ENCODE measurements at places on chromosomes 16 and 17.
A peak's percentile ranks its signal among the peaks of the same experiment; 100 is the strongest.

DNA sequence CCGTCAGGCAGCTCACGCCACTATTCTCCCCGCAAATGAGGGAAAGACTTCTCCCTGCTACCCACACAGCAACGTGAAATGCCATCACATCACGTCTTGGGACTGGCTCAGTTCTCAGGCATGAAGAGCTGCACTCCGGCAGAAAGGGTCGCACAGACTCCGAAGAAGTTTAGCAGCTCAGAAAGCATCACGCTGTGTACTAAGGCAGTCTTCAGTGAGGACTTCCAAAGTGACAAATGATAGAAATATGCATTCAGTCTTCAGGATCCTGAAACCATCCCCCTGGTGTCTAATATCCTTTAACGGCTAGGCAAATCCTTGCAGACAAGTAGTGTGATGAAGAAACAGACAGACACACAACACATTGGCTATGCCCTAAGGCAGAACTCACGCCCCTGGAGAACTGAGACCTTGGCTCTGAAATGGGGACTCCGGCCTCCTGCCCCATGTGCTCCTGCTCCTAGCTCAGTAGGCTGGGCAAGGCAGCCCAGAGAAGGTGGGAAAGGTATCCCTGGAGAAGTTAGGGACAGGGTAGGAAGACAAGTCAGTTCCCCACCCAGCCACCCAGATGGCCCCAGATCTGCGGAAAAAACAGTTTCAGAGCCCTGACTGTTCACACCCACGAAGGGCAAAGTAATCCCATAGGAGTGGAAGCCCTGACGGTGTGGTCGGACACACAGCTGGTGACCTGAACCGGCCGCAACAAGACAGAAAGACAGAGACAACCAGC, 1.6 kb downstream of the XYLT1 start:
- no peak for DNase-seq

GRCh38 chr16:17258848-17259713, 211.7 kb downstream of the XYLT1 start:
- no peak for DNase-seq

- DNase-seq, result no peak
Observed at GRCh38 chr17:57422574-57423164, 166.3 kb downstream of the MSI2 start.

DNA sequence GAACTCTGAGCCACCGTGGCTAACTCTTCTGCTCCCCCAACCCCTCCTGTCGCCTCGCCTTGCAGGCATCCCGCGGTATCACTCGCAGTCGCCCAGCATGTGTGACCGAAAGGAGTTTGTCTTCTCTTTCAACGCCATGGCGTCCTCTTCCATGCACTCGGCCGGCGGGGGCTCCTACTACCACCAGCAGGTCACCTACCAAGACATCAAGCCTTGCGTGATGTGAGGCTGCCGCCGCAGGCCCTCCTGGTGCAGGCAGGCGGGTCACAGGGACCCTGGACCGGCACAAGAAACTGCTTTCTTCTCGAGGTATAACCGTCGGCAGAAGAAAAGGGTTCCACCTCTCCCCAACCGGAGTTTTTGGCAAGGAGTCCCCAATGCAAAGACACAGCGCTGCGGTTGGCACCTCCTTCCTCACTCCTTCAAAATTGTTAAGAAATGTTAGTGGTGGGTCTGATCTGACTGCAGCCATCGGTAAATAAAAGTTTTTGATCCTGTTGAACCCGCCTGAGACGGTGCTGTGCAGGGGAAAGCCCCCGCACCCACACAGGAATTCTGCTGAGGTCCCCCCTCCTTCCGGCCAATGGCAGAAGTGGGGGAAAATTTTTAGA, 2.6 kb downstream of the FOXF1 start:
- no peak for DNase-seq

DNA sequence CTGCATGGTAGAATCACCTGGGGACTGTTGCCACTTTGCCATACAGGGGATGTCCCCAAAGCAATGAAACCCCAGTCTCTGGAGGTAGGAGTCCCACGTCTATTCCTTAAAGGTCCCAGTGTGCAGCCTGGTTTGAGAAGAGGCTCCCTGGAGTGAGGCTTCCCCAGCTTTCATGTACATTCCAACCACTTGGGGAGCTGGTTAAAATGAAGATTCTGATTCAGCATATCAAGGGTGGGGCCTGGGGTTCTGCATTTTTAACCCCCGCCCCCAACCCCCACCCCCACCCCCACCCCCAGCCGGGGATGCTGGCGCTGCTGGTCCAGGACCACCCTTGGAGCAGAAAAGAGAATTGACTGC, 241.2 kb downstream of the FOXL1 start:
- DNase-seq, result no peak

GRCh38 chr16:69937465-69937951, 13.6 kb upstream of the CLEC18A start:
- DNase-seq, result no peak

DNA sequence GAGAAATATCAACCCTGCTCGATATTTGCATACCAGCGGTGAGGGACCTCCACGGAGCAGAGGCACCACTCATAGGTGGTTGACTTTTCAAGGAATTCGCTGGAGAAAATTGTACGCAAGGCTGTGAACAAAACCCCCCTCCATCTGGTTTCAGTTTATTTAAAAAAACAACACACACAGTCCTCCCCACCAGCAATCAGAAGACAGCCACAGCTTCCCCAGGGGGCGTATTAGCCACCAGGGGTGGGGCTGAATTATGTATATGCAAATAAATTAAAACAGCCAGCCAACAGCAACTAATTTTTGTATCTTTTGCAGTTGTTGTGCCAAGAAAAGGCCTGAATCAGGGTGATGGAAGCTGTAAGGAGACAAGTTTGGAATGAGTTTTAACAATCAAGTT, 5.9 kb upstream of the HSD11B2 start:
- DNase-seq, result no peak

GRCh38 chr16:75764154-75764768, 38.0 kb upstream of the CPHXL start:
- DNase-seq, result peak; percentile 4

- no peak for DNase-seq
Observed at GRCh38 chr16:80231121-80231520, 309.7 kb upstream of the DYNLRB2 start.

All from stimulated activated CD4-positive, alpha-beta T cell treated with anti-CD3 and anti-CD28 coated beads, Interleukin-1b, Interleukin-23, amount 100 ng/mL, for 1 hour (primary cell).